ENCODE measurements at places on chromosomes 4 and X.

DNA sequence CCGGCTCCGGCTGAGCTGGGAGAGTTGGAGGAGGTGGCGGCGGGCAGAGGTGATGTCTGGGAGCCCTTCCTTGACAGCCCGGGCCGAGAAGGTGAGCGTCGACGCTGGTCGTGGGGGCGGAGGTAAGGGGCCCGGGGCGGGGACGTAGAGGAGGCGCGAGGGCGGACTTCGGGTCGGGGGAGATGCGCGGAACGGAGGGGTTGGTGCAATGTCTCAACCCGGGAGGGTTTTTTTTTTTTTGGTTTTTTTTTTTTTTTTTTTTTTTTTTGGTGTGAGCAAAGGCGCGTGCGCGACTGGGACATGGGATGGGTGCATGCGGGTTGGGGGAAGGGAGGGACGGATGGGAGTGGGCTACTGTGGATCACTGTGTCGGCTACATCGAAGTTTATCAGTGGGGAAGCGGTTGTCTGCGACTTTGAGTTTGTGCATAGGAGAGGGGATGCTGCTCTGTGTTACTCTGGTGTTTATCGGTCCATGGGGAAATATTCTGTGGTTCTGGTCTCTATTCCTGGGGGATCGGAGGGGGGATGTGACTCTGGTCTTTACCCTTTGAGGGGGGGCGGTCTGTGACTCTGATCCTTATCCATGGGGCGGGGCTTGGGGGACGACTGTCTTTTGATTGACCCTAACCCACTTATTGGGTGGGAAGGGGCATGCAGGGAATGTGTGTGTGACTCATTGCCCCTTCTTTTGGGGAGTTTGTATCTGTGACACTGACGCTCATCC lies 537 bp downstream of the RBM10 start:
- no peak for DNase-seq

GRCh38 chrX:69746051-69746450 lies 130.1 kb downstream of the EDA start:
- no peak for DNase-seq

- no peak for DNase-seq
Measured at GRCh38 chrX:101774340-101774739, 114.7 kb upstream of the ARMCX2 start.

DNA sequence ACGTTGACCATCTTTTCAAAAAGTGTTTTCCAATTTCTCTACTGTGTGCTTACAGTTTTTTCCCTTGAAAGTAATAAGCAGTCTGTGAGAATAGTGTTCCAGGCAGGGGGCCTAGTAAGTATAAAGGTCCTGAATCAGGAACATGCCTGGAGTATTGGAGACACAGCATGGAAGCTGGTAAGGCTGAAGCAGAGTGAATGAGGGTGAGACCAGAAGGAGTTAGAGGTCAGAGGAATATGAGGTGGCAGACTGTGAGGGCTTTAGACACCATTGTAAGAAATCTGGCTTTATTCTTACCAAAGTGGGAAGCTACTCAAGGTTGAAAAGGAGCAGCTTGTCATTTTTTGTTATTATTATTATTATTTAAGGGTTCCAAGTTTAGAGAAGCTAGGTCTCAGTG lies 107.4 kb downstream of the CT47B1 start:
- DNase-seq: no peak

- no peak for DNase-seq
Measured at GRCh38 chr4:96094183-96094582, 254.3 kb downstream of the PDHA2 start.

DNA sequence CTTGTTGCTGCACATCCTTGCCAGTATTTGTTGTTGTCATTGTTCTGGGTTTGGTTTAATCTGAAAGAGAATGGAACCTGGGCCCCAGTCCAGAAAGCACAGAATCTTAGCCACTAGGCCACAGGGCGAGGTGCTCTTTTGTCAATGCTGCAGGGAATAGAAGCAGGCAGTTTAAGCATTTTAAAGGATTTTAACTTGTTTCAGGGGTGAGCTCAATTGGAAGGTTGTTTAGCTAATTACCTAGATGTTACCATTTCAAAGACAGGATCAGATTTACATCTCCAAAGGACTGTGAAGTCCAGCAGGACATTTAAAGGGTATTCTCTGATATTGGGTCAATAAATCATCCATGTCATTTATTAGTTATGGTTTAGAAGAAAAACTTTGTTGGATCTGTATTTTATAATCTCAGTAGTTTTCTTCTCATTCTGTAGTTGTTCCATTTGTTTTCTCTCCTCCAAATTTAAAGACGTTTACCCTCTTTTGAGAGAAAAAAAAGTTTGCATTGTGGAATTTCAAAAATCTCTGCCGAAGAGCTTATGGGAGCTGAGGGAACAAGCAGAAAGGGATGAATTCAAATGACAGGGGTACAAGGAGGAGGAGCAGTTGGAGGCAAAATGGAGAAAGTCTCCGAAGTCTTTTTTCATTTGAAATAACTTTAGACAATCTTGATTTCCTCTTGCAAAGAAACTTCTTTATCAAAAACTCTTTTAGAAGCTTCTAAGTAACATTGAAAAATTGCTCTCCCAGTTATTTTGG lies 57.5 kb upstream of the FAM47C start:
- no peak for DNase-seq

- DNase-seq: no peak
Measured at GRCh38 chr4:141567326-141567915, 69.0 kb upstream of the IL15 start.

DNA sequence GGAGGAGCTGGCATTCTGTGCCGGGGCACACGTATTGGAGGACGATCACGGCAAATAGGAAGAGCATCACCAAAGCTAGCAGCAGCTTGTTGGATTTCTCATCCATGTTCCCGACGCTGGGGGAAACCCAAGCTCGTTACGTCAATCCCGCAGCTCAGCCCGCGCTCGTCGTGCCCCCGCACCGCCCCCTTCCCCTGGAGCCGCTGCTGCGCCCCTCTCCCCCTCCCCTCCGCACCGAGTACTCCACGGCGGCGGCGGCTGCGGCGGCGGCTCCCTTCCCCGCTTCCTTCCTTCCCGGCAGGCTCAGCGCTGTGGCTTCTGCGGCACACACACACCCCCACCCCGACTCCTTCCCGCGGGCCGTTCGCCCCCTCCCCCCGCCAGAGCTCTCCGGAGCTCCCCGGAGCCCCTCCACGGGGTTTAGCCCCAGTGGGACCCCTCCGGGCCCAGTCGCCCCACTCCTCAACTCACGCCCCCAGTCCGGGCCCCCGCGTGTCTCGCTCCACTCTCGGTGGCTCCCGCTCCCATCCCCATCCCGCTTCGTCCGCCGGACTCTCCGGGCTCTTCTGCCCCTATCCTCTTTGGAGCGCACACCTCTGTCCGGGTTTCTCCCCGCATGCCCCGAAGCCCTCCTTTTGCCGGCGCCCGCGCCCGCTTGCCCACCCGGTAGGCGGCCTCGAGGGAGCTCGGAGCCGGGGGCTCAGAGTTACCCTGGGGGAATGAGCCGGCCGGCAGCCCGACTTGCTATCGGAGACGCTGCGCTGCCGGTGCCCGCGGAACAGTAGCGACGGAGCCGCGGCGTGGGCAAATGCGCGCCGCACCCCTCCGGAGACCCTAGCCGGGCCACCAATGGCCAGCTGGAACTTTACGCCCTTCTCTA lies 978 bp downstream of the HS6ST2 start:
- no peak for DNase-seq

GRCh38 chrX:7620560-7620959 lies 222.4 kb upstream of the VCX start:
- DNase-seq: no peak

DNA sequence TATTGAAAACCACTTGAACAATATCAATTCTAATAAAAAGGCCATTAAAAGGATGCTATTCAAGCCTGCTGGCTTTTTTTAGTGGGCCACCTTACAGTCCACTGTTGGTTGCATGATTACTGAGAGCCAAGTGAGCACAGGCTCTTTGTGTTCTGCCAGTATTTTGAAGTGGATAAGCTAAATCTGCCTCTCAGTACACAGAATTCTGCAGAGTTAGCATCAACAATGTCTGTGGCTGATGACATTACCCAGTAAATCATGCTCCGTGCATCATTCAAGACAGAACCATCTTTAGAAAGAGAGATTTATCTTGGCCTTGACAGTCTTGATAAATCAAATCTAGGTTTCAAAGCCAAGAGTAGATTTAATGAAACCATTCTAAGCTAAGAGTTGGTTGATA lies 119.0 kb upstream of the GNPDA2 start:
- DNase-seq: no peak

- DNase-seq: no peak
Measured at GRCh38 chrX:149979126-149979644, 40.9 kb upstream of the EOLA2 start.

- DNase-seq: no peak
Measured at GRCh38 chr4:46196086-46196485, 72.2 kb upstream of the GABRG1 start.

GRCh38 chr4:137702512-137702911 lies 170.2 kb upstream of the PCDH18 start:
- no peak for DNase-seq

DNA sequence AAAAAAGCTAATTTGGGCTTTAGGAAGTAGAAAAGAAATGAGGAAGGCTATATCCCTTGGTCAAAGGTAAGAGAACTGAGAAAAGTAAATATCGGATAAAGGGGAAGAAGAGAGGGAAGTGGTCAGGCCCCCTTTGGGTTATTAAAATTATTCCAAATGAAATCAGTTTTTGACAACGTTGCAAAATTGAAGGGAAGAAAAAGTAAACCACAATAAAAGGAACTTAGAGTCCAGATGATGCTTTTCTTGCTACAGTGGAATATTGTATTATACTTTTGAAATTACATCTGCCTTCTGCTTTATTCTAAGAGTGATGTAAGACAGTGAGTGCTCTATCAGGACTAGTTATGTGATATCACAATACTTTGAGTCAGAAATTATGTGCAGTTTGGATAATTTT lies 59.4 kb upstream of the RBPJ start:
- DNase-seq: no peak

- no peak for DNase-seq
Measured at GRCh38 chr4:181578911-181579310, 664.3 kb upstream of the TENM3 start.

GRCh38 chr4:24774452-24774851 lies 20.9 kb upstream of the SOD3 start:
- no peak for DNase-seq

DNA sequence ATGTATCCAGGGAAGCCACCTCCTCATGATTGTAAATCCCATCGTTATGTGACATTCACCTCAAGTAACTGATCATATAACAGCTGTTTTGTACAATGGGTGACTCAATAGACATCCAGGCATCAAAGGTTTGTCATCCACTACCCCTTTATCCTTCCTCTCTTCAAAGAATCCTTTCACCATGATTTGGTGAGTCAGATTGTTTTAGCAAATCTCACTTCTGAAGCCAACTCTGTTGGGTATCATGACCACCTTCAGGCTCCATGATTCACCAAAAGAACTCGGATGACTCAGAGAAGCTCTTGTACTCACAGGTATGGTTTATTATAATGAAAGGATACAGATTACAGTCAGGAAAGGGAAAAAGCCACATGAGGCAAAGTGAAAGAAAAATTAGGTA lies 132.1 kb downstream of the PWWP3B start:
- DNase-seq: no peak

- DNase-seq: no peak
Measured at GRCh38 chr4:26496207-26496783, 6.0 kb upstream of the CCKAR start.

GRCh38 chrX:22538580-22538979 lies 265.9 kb downstream of the CBLL2 start:
- DNase-seq: no peak

GRCh38 chr4:146520896-146521540 lies 722 bp downstream of the SLC10A7 start:
- no peak for DNase-seq

GRCh38 chr4:113637363-113637762 lies 124.2 kb downstream of the CAMK2D start:
- no peak for DNase-seq

DNA sequence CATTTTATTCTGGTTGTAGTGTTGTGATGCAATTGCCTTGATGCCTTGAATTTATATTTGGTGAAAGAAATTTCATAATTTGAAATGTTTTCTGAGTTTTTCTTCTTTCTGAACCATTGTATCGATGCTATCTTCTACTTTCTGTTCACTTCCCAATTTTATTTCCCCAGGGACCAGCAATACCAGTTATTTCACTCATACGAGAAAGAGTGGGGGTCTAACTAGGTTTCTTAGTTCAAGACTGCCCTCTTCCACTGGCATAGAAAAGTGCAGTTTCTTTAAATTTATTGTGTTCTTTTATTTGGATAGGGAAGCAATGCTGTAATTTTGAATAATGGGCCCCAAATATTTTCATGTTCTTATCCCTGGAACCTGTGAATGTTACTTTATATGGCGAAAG lies 544.0 kb upstream of the ADGRL3 start:
- DNase-seq: no peak

GRCh38 chr4:26611372-26611771 lies 27.5 kb downstream of the TBC1D19 start:
- no peak for DNase-seq

DNA sequence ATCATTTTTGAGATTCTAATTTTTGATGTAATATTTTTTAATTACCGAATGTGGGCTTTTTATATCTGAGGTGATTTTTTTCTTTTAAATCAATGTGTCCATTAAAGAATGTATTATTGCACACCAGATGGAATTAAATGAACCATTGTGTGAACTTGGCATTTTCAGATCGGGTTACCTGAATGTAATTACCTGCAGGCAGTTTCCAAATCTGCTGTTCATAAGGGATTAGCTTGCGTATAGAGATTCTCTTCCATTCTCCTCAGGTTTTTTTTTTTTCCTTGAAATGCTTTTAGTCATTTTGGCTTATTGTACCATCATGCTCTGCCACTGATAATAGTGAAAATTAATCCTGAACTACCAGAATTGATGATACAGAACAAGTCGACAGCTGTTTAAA lies 511.5 kb upstream of the ATOH1 start:
- no peak for DNase-seq

DNA sequence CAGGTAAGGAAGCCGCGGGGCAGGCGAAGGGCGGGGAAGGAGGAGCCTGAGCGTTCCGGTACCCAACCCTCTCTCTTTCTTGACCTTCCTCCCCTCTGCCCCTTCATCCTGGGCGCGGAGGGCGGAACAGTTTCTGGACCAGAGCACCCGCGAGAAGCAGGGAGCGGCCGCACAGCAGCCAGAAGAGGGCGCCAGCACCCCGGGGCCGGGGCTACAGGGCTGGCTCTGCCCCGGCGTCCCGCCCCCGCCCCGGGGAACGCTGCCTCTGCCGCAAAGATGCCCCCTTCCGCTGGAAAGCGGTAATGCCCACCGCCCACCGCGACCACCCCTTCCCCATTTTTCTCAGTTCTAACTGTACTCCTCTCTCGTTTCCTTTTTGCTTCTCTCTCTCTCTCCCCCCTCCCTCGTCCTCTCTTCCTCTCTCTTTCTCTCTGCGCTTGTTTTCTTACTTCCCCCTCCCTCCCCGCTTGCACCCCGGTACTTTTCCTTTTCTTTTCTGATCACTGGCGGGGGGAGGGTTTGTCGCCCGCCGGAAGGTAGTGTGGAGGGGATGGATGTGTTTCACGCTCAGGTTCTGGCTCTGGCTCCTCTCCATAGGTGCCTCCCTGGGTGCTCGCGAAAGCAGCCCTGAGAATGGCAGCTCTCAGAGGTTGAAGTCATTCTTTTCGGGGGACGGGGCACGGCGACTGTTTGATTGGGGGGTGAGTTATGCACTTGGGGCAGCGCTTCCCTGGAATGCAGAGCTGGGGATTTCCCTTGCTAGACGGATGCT lies 13.1 kb upstream of the PRDM8 start:
- DNase-seq: peak; percentile 91

- no peak for DNase-seq
Measured at GRCh38 chr4:86834901-86835300, 14.3 kb downstream of the SLC10A6 start.
